Stimulated activated CD4-positive, alpha-beta T cell treated with anti-CD3 and anti-CD28 coated beads, Interleukin-2, amount 100 ng/mL, for 24 hours (primary cell): ENCODE measurements at places on chromosomes 5 and 9.

GRCh38 chr5:78912811-78913210, 72.3 kb downstream of the ARSB start:
- no peak for DNase-seq

DNA sequence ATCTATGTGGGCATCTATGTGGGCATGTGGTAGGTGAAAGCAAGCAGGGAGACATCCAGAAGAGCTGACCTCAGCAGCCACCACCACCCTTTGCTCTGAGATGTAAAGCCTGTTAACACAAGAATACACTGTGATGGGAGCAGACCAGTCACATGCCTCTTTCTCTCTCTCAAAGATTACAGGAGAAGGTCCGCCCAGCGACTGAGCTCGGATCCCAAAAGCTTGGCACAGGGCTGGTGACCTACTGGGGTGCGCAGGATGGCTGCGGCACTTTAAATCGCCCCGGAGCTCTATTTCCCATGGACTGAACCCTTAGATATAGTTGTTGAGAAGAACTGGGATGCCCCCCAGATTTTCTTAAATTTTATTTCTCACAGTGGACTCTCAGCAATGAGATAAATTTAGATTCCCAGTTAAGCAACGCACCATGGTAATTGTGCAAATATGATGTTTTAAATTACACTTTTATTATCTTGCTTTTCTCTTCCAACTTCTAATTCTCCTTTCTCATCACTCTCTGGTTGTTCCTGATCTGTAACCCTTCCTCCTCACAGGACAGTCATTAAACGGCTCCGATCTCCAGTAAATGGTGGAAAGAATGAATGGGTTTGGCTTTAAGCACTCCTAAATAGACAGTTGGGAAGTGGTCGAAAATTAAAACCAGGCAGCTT, 37.7 kb upstream of the ICE1 start:
- no peak for DNase-seq

DNA sequence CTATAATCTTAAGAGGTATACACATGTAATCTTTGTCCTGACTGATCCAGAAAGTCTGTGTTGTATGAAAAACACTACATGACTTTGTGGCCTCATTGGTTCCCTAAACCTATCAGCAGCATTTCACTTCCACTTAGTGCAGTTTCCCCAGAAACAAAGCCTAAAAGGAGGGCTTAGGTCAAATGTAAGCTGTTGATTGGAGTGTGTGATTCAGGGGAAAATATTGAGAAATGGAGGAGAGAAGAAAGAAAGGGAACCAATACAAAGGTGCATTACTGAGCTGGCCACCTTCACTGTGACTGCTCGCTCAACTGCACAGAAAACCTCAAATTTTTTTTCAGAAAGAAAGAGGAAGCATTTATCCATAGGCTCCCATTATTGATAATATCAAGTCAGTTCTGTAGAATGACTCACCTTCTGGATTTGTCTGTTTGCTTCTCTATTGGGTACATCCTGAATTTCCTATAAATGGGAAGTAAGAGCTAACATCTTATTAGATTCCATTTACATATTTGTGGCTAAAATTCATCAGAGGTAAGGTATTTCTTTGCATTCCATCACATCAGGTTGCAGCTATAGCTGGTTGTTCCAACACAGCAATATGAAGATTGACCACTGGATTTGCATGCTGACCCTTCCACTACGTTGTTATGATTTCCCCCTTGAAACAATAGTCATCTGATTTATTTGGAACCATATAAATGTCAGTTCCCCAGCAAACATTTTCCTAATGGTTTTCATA, 10.3 kb upstream of the FST start:
- no peak for DNase-seq

DNA sequence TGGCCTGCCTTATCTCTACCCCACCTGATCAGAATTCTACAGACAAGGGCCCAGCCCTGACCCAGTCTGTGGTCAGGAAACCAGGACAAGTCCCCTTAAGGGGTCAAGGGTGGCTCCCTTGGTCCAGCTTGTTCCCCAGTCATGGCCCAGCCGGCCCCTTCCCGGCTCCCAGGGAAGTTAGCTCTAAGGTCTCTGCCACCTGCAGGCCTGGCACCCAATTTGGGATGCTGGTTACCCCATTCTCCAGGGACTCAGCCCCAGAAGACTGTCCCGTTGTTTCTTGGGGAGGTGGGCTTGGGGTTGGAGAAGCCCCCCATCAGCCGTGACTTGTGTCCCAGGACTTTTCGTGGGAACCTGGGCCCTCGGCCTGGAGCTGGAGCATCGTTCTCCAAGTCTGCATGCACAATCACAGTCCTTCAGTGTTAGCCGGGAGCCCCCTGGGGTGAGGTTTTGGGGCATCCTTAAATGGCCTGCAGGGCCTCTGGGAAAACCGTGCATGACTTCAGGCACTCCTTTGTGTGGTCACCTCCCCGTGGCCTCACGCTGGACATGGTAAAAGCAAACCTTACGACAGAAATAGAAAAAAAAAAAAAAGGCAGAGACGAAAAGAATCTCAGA, 150.8 kb upstream of the PHYKPL start:
- DNase-seq: no peak

DNA sequence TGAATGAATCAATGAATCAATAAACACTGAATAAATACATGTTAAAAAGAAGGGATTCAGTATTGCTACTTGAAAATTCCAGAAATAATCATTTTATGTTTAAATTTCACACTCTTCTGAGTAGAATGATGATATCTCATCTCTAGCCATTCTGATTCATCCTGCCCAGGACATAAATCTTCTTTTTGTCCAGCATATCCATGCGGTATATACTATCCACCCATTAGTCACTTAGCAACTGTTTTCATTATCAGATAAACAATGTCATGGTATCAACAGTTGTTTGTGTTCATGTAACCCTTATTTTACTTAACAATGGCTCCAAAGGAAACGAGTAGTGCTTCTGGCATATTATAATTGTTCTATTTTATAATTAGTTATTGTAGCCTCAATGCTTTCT, 432.4 kb upstream of the SMC2 start:
- DNase-seq: no peak

DNA sequence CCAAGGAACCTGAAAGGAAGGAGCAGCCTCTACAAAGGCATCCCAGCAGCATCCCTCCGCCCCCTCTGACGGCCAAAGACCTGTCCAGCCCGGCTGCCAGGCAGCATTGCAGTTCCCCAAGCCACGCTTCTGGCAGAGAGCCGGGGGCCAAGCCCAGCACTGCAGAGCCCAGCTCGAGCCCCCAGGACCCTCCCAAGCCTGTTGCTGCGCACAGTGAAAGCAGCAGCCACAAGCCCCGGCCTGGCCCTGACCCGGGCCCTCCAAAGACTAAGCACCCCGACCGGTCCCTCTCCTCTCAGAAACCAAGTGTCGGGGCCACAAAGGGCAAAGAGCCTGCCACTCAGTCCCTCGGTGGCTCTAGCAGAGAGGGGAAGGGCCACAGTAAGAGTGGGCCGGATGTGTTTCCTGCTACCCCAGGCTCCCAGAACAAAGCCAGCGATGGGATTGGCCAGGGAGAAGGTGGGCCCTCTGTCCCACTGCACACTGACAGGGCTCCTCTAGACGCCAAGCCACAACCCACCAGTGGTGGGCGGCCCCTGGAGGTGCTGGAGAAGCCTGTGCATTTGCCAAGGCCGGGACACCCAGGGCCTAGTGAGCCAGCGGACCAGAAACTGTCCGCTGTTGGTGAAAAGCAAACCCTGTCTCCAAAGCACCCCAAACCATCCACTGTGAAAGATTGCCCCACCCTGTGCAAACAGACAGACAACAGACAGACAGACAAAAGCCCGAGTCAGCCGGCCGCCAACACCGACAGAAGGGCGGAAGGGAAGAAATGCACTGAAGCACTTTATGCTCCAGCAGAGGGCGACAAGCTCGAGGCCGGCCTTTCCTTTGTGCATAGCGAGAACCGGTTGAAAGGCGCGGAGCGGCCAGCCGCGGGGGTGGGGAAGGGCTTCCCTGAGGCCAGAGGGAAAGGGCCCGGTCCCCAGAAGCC, 30.8 kb downstream of the CD180 start:
- peak; percentile 82 for DNase-seq

DNA sequence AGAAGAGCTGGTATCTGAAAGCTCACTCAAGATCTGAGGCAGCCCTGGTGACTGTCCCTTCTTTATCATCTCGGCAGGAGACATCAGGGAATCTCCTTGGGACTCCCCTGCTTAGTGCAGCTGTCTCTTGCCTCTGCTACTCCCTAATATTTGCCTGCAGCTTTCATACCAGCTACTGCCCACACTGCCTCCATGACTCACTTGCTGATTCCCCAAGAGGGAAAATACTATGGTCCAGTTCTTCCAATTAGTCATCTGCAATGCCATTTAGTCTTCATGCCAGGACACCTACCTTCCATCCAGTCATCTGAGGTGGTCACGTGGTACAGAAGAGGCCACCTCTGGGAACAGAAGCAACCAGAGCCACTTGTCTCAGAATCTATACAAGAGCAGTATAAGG, 270.8 kb downstream of the NTRK2 start:
- no peak for DNase-seq

GRCh38 chr9:127781806-127782205, 3.3 kb upstream of the SH2D3C start:
- no peak for DNase-seq

- DNase-seq: no peak
These were observed 37.2 kb downstream of the RCL1 start for GRCh38 chr9:4829969-4830368.

- DNase-seq: no peak
These were observed 70.0 kb downstream of the AMBP start for GRCh38 chr9:114007991-114008666.

- DNase-seq: no peak
These were observed 62.2 kb upstream of the IL33 start for GRCh38 chr9:6153425-6153824.

- no peak for DNase-seq
These were observed 802.4 kb upstream of the ACO1 start for GRCh38 chr9:31582071-31582470.

DNA sequence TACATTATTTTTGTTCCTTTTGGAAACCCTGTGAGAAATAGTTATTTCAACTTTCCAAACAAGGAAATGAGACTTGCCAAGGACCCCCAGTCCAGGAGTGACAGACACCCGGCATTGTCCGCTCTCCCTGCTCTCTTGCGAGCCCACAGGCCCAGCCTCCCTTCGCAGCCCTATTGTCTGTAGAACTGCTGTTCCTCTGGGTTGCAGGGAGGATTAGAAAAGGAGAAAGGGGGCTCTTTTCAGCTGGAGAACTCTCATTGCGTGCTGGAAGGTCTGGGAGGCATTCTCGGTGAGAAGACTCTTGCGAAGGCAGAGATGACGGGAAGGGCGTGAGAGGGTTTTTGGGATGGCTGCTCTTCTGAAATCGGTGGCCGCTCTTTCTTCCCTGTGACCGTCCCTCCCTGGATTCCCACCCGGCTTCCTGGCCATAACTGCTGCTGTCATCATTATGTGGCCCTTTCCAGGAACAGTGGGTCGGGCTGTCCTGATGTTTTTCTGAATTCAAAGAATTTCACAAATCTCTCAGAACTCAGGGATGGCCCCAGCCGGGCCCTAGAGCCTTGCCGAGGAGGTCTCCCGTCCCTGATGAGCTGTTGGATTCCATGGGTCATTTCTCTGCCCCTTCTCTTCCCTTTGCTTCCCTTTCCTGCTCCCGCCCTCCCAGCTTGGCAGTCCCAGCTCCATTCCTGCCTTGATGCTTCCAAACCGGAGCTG, 29.8 kb downstream of the STC2 start:
- DNase-seq: no peak

- DNase-seq: no peak
These were observed 179.3 kb downstream of the C9orf152 start for GRCh38 chr9:110028676-110029075.

DNA sequence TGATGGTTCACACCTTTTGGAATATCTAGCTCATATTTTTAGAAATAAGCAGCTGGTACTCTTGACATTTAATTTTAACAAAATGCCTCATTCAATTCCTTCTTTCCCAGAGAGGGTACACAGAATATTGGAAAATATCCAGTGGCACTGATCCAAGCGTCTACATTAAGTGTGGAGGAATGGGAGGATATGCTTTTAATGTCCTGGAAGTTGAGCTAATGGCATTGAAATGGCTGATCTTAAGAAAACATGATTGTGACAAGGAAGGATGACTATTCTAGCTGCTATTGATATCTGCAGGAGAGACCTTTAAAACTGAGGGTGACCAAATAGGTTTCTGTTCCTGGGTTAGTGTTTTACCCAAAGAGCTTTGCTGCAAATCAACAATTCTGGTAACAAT, 30.0 kb downstream of the ZNF366 start:
- no peak for DNase-seq

DNA sequence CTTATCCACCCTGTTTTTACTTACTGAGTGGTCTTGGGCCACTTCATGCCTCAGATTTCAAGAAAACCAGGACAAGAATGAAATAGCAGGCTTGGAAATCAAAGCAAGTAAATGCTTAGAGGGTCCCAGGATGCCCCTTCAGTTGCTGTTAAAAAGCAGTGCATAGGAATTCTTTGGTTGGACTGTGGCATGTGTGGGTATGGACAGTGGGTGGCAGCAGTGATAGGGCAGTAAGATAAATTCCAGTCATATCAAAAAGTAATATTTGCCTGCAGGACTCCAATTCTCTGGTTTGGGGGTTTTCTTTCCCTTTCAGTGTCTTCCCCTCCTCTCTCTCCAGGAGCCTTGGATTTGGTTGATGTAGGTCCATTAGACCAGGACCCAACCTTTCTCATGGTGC, 306.7 kb upstream of the CLINT1 start:
- DNase-seq: no peak

- DNase-seq: no peak
These were observed 180.1 kb downstream of the MACROH2A1 start for GRCh38 chr5:135218790-135219568.

GRCh38 chr9:110101531-110102161, 106.3 kb downstream of the C9orf152 start:
- no peak for DNase-seq

GRCh38 chr5:170571875-170572852, 68.3 kb downstream of the KCNIP1 start:
- DNase-seq: peak; percentile 82

DNA sequence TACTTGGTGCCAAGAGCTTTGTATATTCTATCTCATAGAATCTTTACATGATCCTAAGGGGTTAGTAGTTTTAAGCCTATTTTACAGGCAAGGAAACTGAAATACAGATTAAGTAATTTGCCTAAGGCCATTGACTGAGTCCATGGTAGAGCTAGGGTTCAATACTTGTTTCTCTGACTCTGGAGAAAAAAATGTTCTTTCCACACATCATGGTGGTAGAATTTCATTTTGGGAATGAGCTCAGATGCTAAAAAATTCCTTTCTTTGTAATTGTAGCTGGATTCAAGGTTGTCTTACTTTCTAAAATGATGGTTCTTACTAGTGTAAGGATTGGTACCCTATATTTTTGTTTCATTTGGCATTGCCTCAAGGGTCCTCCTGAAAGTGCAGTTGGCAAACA, 86.0 kb downstream of the ANKRD55 start:
- no peak for DNase-seq

DNA sequence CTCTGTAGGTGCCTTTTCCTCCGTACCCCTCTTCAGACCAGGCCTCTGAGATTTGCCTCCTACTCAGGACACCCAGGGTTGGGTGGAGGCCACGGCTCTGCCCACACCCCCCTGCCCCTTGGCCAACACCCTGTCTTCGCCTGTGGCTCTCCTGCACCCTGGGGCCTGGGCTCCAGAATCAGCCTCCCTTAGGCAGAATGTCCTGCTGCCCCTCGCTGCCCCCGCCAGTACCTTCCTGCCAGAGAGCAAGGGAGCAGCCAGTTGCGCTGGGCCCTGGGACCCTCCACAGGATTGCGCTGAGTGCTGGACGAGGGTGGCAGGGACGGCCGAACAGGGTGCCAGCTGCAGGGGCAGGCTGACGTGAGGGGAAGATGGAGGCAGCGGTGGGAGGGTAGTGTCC, 53.5 kb downstream of the COL5A1 start:
- no peak for DNase-seq

GRCh38 chr5:149448831-149449714, 70.0 kb upstream of the IL17B start:
- no peak for DNase-seq
